ENCODE measurements at places on chromosomes 3 and 15.

DNA sequence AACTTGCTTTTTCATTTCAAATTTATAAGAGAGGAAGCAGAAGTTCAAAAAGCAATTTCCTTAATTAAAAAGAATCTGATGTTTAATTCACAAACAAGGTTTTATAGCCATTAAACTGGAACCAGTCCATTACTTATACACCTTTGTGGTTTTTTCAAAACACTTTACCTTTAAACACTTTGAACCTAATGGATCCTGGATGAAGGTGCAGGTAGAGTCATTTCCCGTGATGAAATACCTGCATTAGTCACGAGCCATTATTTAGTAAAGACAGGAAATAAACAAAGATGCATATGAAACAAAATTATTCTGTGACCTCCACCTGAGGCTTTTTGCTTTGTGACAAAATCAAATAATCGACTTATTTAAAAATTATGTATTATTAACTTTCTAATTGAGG, 341.7 kb upstream of the UBE2E2 start:
- DNase-seq = no peak

- DNase-seq = peak; percentile 62
Measured at GRCh38 chr15:81155375-81156218, 21.5 kb downstream of the CFAP161 start.

DNA sequence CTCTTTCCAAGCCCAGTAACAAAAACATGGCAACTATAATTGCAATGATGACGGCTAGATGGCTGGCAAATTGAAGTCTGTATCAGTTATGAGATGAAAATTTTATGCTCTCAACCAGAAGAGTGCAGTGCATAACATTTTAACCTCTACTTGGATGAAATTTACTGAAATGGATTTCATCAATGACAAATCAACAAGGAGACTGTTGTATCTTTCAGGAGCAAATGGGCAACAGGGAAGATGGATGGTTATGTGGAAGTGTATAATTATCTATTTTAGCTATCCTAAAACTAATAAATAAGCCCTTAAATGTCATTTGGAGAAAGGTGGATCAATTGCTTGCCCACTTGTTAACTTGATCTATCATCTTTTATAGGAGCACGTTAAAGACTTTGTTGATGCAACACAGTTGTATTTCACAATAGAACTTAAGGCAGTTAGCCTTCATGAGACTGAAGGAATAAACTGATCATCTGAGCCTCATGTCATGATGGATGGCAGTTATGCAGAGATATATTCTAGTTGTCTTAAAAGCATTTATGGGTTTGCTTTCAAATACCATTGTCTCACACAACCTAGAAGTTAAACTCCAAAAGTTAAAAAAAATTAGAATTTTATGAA, 315.1 kb upstream of the TBC1D5 start:
- DNase-seq = peak; percentile 5

- DNase-seq = peak; percentile 86
Measured at GRCh38 chr3:134601539-134602439, 49.0 kb downstream of the KY start.

DNA sequence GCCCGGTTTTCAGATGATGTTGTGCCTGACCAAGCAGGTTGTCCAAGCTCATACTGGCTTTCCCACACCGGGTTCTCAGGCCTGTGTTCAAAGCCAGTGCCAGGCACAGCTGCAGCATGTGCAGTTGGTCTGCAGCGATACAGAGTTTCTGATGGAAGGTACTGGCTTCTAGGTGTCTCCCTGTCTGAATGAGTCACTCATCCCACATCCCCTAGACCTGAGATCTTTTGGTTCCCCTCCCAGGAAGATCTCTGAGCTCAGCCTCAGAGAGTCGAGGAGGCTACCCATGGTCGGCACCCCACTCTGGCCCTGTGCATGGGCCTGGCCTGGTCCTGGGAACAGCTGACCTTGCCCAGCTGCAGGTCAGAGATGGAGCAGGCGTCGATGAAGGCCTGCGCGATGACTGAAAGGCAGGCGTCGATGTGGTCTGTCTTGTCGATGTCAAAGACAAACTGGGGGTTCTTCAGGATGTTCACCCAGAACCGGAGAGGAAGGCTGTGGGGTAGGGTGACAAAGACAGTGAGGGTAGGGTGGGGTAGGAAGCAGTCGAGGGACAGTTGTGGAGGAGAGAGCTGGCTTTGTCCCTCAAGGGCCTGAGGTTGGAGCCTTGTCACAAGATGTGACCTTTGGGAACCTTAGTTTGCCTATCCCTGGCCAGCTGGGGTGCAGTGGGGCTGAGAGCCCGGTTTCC, 15.3 kb downstream of the H1-8 start:
- DNase-seq = no peak

DNA sequence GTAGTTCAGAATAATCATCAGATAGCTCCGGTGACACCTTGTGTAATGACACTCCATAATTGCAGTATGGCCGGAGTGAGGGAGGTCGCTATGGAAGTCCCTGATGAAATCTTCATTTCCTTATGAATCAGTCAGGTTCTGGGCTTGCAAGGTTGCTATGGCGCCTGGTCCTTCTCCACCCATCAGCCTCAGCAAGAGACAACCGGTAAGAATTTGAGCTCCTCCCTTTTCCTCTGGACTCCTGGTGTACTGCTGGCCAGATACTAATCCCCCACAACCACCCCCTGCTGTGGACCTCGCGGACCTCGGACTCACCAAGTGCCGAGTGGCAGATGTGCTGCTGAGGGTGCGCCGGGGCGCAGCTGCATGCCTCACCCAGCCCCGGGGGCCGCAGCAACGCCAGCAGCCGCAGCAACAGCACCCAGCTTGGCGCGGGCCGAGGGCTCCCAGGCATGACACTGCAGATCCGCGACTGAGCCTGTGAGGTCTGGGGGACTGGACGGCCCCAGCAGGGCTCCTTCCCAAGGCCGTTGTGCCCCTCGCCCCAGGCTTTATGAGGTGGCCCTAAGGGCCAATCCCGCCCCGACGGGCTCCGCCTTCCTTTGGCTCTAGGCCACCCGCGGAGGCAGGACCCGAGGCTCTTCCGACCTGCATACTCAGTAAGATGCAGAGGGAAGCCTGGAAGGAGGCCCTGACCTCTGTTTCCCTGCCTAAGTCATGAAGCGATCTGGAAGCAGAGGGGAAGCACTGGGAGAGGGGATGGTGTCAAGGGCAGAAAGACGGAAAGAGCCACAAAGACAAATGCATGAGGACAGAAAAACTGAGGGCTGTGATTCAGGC, at the start of gene TIMP4:
TSS of gene TIMP4 (minus strand) at position 526 of the 840 bp plus-strand sequence. CDS start at position 454, 72 bp downstream.
- DNase-seq = peak; percentile 77

Data from NCI-H1417 (cell line).